ENCODE measurements at places on chromosomes 6 and 20. TPM values are rescaled to one million over a fixed set of nuclear protein-coding genes. Genes with fewer than 3 reads are reported as not detected.
A peak's percentile ranks its signal among the peaks of the same experiment; 100 is the strongest.

DNA sequence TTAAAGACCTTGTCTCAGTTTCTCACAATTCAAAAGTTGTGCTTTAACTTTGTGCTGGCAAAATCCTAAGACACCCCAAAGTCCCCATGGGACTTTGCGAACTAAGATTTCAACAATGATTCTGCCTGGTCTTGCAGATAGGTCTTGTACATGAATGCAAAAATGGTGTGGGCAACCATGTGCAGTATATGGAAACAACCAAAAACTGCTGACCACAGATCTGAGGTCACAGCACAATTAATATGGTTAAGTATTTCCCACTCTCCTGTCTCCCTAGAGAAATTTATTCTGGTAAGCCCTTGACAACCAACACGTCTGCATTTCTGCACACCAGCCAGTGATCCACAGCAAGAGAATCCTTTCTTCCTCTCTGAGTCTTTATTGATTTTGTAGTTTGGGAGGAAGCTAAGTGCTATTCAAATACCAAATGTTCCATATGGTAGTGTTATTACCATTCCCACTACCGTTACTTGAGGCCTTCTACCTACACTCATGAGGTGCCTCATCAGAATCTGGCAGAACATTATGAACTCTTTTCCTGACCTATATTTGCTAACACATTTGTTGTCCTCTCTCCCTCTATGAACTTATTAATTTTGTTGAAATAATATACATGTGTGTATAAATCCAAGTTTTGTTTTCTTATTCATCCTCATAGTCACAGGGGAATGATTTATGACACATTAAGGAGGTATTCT lies 178.7 kb downstream of the ATXN1 start:
- no peaks in the 10 kb centered on the region for H3K27me3 ChIP-seq
- peaks cover 10% of the 10 kb centered on the region for H3K4me1 ChIP-seq
- no peak overlapping the region for H3K4me3 ChIP-seq
- H3K27ac ChIP-seq: no peak overlapping the region
- DNase-seq: no peak

DNA sequence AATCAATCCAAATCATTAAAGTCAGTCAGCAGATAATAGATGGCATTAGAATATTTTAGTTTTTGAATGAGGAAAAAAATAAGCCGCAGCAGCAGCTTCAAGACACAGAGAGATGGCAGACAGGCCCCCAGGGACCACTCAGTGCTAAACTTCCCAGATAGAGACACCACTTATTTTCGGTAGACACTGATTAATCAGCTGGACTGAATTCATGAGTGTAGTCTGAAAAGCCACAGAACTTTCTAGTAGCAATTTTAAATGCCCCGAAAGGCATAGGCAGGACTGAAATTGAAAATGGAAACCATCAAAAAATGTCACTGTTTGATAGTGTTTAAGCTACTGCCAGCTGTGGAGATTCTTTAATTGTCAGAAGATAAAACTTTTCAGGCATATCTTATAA lies 3.1 kb upstream of the CLDN20 start:
- peaks cover 50% of the 10 kb centered on the region for H3K36me3 ChIP-seq
- no peak overlapping the region for H3K4me3 ChIP-seq
- DNase-seq: no peak

GRCh38 chr20:3753098-3753497 lies 14.5 kb downstream of the ADISSP start:
- H3K36me3 ChIP-seq: peaks cover 19% of the 10 kb centered on the region
- no peak for DNase-seq
- no peak overlapping the region for H3K4me3 ChIP-seq
- H3K27ac ChIP-seq: no peak overlapping the region
- peaks cover 5% of the 10 kb centered on the region for H3K27me3 ChIP-seq

DNA sequence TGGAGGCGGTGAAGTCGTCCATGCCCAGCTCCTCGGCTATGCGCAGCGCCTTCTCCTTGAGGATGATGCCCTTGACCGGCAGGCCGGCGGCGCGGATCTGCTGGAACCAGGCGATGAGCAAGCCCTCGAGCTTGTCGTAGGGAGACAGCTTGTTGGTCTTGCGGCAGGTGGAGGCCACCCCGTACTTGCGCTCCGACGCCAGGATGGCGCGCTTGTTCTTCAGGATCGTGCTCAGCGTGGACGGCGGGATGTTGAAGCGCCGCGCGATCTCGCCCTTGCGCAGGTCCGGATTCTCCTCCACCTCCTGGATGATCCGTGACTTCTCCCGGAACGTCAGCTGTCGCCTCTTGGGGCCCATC lies 435 bp downstream of the CENPB start:
- peak overlapping the region; percentile 87 for H3K27ac ChIP-seq
- peak; percentile 77 for DNase-seq
- peaks cover 13% of the 10 kb centered on the region for H3K36me3 ChIP-seq
- H3K27me3 ChIP-seq: no peaks in the 10 kb centered on the region
- peak overlapping the region; percentile 83 for H3K4me3 ChIP-seq

DNA sequence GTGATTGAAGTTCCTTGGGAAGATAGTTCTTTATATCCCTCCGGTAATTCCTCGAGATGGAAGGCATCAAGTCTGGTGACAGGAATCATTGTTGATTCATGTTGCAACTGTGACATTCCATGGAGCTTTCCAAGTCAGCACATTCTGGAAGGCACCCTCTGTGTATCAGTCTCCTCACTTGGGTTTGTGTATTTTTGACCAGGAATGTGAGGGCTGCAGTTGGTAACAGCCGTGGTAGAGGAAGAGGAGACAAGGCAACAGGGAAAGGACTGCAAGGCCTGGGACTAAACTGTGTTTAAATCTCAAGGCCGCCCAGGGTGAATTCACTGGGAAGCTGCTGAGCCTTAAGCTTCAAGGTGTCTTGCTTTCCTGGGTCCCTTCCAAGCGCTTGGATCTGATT lies 99.0 kb downstream of the CLIC5 start:
- H3K4me3 ChIP-seq: no peak overlapping the region
- no peaks in the 10 kb centered on the region for H3K4me1 ChIP-seq
- no peaks in the 10 kb centered on the region for H3K27me3 ChIP-seq
- no peak for DNase-seq

GRCh38 chr6:137926207-137926731 lies 59.2 kb downstream of the TNFAIP3 start:
- H3K4me3 ChIP-seq: no peak overlapping the region
- no peak for DNase-seq
- H3K27me3 ChIP-seq: no peaks in the 10 kb centered on the region
- H3K27ac ChIP-seq: no peak overlapping the region

DNA sequence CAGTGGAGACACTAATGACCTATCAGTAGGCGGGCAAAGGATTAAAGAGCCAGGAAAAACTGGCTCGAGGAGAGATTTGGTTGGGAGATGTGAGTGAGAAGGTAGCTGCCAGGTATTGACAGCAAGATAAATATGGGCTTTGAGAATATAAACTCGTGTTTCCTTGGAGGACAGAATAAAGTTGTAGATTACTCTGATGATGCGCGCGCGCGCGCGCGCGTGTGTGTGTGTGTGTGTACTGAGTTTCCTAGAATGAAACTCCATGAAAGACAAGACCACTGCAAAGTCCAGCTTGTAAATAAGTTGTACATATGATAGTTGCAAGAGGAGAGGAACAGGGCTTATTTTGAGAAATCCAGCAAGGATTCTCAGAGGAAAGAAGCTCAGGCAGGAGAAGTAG lies 13.3 kb upstream of the TREM2 start:
- DNase-seq: no peak
- H3K27me3 ChIP-seq: peaks cover 22% of the 10 kb centered on the region
- no peaks in the 10 kb centered on the region for H3K4me1 ChIP-seq
- no peak overlapping the region for H3K27ac ChIP-seq
- no peaks in the 10 kb centered on the region for H3K36me3 ChIP-seq
- H3K4me3 ChIP-seq: no peak overlapping the region

DNA sequence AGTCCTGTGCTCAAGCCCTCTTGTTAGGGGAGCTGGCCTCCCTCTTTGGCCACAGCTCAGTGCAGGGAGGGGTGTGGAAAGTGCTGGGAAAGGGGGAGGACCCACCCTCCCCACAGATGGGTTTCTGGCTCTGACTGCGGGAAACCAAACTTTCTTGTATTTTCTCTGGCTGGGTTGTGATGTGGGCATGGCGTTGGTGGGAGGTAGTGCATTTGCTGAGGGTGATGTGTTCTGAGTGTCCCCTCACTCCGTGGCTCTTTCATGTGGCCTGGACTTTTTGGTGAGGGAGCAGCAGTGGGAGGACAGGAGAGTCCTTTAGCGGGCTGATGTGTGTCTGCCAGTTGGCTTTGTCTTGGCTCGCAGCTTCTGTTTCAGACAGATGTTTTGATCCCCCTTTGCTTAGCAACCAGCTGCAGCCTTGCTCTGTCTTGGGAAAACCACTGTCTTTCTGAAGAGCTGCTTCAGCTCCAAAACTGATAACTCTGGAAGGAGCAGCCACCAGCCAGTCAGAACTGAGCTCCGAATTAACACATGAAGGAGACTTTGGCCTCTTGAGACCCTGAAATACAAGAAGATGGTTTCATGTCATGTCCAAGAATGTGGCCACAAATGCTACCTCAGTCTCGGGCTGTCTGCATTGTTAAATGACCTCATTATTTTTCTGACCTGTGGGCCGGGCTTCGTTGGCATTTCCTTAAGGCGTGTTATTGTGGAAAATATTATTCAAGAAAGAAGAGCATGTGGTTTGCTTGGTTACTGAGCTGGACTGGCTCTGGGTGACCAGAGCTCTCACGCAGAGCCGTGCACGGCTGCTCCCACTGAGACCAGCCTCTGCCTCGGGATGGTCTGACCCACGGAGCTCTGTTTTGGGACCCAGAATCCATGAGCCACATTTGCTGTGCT lies 21.5 kb downstream of the SYNJ2 start:
- no peaks in the 10 kb centered on the region for H3K27me3 ChIP-seq
- DNase-seq: peak; percentile 30
- no peaks in the 10 kb centered on the region for H3K36me3 ChIP-seq
- H3K27ac ChIP-seq: peak overlapping the region; percentile 74
- no peak overlapping the region for H3K4me3 ChIP-seq

DNA sequence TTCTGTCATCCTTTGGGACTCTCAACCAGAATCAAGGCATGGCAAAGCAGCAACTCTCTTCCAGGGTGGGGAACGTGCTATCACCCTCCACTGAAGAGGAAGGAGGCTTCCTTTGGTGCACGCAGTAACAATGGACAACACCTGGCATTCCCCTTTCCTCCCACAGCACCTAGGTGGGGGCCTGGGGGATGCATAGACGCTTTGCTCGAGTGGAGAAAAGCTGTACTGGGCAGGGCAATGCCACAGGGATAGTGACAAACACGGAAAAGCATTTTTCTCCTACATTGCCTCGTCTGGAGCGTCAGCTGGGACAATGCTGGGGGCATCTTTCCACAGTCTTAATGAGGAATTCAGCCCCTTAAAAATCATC lies 82.9 kb downstream of the GMPR start:
- H3K27me3 ChIP-seq: no peaks in the 10 kb centered on the region
- H3K27ac ChIP-seq: no peak overlapping the region
- H3K4me1 ChIP-seq: peaks cover 56% of the 10 kb centered on the region
- DNase-seq: no peak

DNA sequence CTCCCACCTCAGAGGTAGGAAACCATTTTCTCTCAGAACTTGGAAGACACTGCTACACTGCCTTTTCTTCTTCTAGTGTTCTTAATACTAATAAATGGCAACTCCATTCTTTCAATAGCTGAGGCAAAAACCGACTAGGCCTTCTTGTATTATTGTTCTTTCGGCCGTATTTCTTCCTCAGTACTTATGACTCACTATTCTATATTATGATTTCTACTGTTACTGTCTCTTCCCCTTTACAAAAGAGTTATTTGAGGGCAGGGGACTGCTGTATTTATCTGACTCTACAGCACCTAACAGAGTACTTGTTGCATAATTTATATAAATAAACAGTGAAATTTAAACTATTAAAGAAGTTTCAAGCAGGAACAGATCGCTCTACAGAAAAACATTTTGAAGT lies 3.1 kb downstream of the DNAAF9 start:
- no peak overlapping the region for H3K4me3 ChIP-seq
- H3K4me1 ChIP-seq: peaks cover 26% of the 10 kb centered on the region

- H3K27ac ChIP-seq: no peak overlapping the region
- H3K4me3 ChIP-seq: no peak overlapping the region
- H3K36me3 ChIP-seq: peaks cover 100% of the 10 kb centered on the region
- DNase-seq: no peak
These were observed 8.9 kb upstream of the COL20A1 start for GRCh38 chr20:63284083-63284440.

DNA sequence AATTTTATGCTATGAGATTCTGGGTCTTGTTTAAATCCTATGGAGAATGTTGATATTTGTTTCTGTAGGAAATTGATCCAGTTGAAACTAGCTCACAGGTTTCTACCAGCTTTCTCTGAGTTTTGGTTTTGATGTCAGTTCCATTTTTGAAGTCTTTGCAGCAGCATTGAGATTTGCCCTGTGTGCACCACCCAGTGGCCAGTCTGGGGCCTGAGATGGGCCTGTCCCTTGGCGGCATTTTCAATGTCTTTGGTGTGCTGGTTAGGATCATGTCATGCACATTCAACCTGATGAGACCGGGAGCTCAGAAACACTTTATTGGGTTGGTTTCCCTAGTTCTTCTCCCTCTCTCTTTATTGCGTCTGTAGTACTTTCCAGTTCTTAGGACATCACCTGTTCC lies 395.2 kb upstream of the MAP3K7 start:
- no peaks in the 10 kb centered on the region for H3K4me1 ChIP-seq
- H3K27ac ChIP-seq: no peak overlapping the region
- H3K27me3 ChIP-seq: no peaks in the 10 kb centered on the region
- H3K4me3 ChIP-seq: no peak overlapping the region
- no peak for DNase-seq

DNA sequence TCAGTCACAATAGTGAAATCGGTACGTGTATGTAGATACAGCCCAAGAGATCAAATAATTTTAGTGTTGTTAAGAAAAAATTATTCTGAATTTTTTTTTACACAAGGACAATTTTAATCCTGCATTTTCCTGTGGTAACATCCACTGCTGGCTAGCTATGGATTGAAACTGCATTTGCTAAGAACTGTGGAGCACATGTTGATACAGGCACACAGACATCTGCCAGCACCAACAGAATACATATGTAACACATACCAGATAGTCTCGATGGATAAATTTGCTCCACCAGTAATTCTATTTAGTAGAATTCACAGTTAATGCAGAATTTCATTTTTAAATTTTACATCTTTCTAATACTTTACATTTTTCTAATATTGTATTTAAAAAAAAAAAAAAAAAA lies 2.2 kb downstream of the ASIP start:
- H3K4me3 ChIP-seq: no peak overlapping the region
- no peak for DNase-seq
- H3K27me3 ChIP-seq: no peaks in the 10 kb centered on the region
- no peak overlapping the region for H3K27ac ChIP-seq
- H3K4me1 ChIP-seq: no peaks in the 10 kb centered on the region
- H3K36me3 ChIP-seq: no peaks in the 10 kb centered on the region

- no peaks in the 10 kb centered on the region for H3K36me3 ChIP-seq
- DNase-seq: peak; percentile 87
- H3K27me3 ChIP-seq: no peaks in the 10 kb centered on the region
- peaks cover 22% of the 10 kb centered on the region for H3K4me1 ChIP-seq
- H3K4me3 ChIP-seq: peak within 1 kb of the TSS; percentile 96
- peak within 1 kb of the TSS; percentile 93 for H3K27ac ChIP-seq
These were observed at the start of gene UTRN for GRCh38 chr6:144284783-144285547. TSS of gene UTRN (plus strand) at chr6:144285335. CDS start at chr6:144291829, 6,494 bp downstream.

GRCh38 chr20:10922506-10922905 lies 248.7 kb upstream of the JAG1 start:
- no peak overlapping the region for H3K4me3 ChIP-seq
- no peak overlapping the region for H3K27ac ChIP-seq
- H3K4me1 ChIP-seq: no peaks in the 10 kb centered on the region
- no peak for DNase-seq
- H3K36me3 ChIP-seq: no peaks in the 10 kb centered on the region

- no peak overlapping the region for H3K27ac ChIP-seq
- no peak for DNase-seq
- peaks cover 37% of the 10 kb centered on the region for H3K36me3 ChIP-seq
- no peak overlapping the region for H3K4me3 ChIP-seq
- no peaks in the 10 kb centered on the region for H3K4me1 ChIP-seq
These were observed 21.0 kb downstream of the CLDN20 start for GRCh38 chr6:155284775-155285174.

Gene PPP1R16B
- 13.0 TPM for total RNA-seq

Gene ZBTB9
- total RNA-seq: 9.5 TPM

Gene TAPBP
- total RNA-seq: 206 TPM

All from lower lobe of right lung (tissue), 2 donors.